ENCODE measurements at places on chromosomes 4 and X.

DNA sequence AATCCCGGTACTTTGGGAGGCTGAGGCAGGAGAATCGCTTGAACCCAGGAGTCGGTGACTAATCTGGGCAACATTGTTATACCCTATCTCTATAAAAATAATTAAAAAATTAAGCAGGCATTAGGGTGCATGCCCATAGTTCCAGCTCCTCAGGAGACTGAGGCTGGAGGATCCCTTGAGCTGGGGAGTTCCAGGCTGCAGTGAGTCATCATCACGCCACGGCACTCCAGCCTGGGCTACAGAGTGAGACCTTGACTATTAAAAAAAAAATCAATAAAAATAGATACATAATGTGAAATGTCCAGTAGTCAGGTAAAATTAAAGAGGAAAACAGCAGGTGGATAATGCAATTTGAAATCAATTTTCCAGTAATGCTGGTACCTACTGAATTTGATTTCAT, 14.6 kb downstream of the ADGRL3 start:
- no peak for DNase-seq

GRCh38 chr4:159292137-159292896, 189.4 kb downstream of the RAPGEF2 start:
- DNase-seq: no peak

DNA sequence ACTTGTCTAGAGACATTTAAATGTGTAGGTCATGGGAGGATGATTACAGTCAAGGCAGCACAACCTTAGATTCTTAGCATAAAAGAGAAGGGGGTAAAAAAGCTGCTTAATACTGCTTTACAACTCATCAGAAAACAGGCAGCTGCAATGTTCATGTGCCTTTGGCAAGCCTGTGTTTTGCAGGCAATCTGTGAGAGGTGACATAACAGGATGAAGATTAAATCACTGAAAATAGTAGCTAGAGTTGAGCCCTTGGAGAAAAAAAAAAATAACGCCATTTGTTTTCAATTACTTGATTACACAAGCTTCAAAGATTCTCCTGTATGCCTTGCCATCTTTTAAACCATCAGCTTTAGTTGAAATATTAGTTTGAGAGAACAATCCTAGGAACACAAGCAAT, 847.6 kb upstream of the LCORL start:
- no peak for DNase-seq

GRCh38 chrX:125205918-125206665, 113.6 kb upstream of the TEX13C start:
- DNase-seq: no peak

GRCh38 chrX:45771114-45771513, 570.4 kb upstream of the DIPK2B start:
- DNase-seq: no peak

DNA sequence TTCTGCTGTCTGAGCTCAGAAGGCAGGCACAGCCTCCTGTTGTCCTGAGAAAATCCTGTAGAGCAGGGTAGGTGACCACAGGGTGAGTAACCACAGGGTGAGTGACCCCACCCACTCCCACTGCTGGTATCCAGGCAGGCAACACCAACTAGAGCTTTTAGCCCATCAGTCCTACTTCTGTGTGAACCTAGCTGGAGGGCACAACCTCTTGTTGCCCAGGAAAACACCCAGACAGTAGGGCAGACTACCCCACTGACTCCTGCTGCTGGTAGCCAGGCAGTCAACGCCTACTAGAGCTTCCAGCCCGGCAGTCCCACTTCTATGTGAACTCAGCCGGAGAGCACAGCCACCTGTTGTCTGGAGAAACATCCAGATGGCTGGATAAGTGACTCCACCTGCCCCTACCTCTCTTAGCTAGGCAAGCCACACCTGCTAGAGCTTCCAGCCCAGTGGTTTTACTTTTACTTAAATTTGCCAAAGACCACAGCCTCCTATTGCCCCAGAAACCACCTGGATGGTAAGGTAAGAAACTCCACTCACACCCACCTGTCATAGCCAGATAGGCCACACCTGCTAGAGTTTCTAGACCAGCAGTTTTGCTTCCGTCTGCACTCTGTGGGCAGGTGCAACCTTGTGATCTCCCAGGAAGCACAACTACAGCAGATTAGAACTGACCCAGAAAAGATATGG, 371.6 kb downstream of the INPP4B start:
- no peak for DNase-seq

- no peak for DNase-seq
Measured at GRCh38 chr4:106273831-106274230, 42.2 kb downstream of the TBCK start.

DNA sequence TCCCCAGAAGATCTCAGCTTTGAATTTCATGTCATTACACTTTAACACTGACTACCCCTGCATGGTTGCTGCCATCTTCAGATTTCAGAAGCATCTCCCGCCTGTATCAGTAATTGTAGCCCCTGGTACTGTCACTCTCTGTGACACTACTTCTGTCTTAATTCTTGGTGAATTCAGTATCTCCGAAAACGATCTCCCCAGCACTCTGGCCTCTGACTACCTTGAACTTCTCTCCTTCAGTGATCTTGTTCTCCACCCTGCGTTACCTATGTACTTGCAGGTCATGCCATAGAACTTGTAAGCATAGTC, 53.8 kb upstream of the ABCG2 start:
- no peak for DNase-seq

- no peak for DNase-seq
Measured at GRCh38 chr4:99102634-99103033, 14.0 kb upstream of the ADH5 start.

DNA sequence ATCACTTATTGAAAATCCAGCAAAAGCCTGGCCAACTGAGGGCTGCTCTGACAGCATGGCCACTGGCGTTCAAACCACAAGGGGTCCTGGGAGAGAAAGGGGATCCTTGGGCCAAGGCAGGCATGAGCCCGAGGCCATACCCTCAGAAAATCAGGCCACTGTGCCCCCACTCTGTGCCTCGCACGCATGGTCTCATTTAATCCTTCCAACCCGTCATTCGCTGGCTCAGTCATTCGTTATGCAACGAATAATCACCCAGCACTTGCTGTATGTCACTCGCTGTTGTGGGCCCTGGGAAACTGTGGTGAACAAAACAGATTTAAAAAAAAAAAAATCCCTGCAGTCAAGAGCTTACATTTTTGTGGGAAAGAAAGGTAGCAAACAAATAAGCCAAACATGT, 112.7 kb downstream of the BCOR start:
- no peak for DNase-seq

Data from activated CD8-positive, alpha-beta T cell treated with anti-CD3 and anti-CD28 coated beads, Interleukin-2, amount 10 ng/mL, durations not matched to agents 7 days and 5 days (primary cell).